ENCODE measurements at places on chromosomes 1 and 21.

- DNase-seq: peak; percentile 97
Observed at GRCh38 chr1:7650801-7651200, 120.3 kb upstream of the VAMP3 start.

DNA sequence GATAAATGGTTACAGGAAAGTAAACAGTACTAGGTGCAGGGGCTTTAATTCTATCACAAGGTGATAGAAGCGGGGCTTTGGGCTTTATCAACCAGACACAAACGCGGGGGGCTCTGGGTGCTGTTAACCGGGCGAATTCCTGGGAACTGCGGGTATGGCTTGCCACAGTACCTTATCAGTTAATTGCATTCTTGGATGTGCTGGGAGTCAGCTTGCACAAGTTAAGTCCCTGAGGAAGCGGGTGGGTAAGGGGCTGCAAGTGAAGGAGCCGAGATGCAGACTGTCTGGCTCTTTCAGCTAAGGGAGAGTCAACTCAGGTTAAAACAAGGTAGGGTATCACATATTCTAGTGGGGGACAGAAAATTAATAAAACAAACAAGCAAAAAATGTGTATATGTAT, 661 bp downstream of the GBP4 start:
- DNase-seq: no peak

DNA sequence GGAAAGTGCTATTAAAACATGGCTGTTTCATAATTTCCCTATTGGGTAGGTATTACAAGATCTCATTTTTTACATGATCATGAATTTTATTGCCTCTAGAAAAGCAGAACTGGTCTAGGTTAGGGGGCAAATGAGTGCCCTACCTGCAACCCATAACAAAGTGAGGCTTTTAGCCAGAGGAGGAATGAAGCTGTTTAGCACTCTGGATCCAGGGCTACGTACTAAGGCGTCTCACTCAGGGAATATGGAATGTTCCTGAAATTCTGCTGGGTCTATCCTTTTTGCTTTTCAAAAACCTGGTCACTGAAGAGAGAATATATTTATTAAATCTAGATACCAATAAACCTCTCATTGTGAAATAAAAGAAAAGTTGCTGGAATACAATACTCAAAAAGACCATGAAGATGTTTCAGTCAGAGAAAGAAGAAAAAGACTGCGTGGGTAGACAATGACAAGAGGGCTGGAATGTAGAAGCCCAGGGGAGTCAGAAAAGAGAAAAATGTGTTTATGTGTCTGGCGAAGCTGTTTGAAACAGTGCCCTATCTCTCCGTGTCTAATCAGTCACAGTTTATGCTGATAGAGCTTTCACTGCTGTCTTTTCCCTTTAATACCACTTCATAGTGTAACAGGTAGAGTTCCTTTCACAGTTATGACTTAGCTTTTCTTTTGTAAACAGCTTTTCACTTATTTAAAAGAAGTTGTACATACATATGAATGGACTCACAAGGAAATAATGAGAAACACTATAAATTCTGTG, 25.0 kb upstream of the SYDE2 start:
- DNase-seq: peak; percentile 58

- no peak for DNase-seq
Observed at GRCh38 chr1:159707472-159708260, 6.7 kb downstream of the CRP start.

GRCh38 chr1:87759421-87760087, 430.9 kb downstream of the LMO4 start:
- no peak for DNase-seq

- DNase-seq: peak; percentile 16
Observed at GRCh38 chr1:153771841-153772593, 3.2 kb upstream of the SLC27A3 start.

GRCh38 chr1:41863718-41864117, 55.0 kb downstream of the HIVEP3 start:
- DNase-seq: no peak

- peak; percentile 47 for DNase-seq
Observed at GRCh38 chr1:87683196-87683956, 354.7 kb downstream of the LMO4 start.

GRCh38 chr1:14113841-14114567, 414.0 kb downstream of the PRDM2 start:
- DNase-seq: peak; percentile 24

DNA sequence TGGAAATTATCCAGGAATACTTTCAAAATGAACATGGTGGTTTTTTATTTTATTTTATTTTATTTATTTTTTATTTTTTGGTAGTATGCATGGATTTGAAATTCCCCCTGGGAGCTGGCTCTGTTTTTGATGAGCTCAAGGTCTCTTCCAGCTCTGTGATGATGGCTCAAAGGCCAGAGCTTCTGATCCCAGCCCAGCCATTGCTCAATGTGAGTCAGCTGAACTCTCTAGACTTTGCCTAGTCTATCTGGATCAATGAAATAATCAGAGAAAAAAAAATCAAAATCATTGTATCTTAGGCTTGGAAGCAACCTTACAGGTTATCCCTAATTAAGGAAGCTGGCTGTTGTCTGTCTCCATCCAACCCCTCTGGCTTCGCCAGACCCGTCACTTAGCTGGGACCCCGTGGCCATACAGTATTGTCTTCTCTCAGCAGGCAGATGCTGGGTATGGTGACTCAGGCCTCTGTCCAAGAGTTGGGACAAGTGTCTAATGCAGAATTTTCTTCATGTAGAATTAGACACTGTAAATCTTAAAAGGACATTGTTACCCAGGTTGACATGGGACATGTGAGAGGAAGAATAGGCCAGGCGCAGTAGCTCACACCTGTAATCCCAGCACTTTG, 90.2 kb upstream of the LPGAT1 start:
- no peak for DNase-seq

- no peak for DNase-seq
Observed at GRCh38 chr1:185480545-185480944, 163.5 kb upstream of the IVNS1ABP start.

DNA sequence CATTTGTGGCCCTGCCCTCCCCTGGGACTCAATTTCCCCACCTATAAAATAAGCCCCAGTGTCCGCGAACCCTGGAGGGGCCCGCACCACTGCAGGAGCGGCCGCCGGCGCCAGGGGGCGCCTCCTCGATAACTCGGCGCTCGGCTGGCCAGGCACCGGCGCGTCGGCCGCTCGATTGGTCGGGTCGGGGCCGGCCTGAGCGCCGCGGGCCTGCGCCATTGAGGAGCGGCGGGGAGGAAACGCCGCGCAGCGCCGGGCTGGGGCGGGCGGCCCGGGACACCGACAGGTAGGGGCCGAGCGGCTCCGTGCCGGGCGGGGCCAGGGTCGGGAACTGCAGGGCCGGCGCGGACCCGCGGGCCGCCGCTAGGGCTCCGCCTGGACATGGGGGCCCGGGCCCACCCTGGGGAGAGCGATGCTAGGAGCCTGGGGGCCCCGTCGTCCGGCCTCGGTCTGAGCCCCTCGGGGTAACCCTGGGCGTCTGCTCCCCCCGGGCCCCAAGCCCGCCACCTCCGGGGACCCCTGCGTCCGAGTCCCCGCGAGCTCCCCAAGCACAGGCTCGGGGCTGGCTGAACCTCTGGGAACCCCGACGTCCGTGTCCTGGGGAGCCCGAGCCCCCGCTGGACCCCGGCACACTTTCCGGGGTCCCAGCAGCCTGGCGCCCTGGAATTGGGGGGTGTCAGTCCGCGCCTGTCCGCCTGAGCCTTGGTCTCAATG, at the start of gene VPS13D:
VPS13D (plus strand) TSS at position 196 of the 714 bp plus-strand sequence. CDS start 4,237 bp downstream, outside the sequence.
- peak; percentile 93 for DNase-seq

- peak; percentile 66 for DNase-seq
Observed at GRCh38 chr1:117605164-117605773, 579 bp upstream of the TENT5C start.

- DNase-seq: peak; percentile 46
Observed at GRCh38 chr1:9371391-9371935, 78.8 kb downstream of the SPSB1 start.

- no peak for DNase-seq
Observed at GRCh38 chr1:214321705-214322453, 40.9 kb downstream of the SMYD2 start.

GRCh38 chr1:161840363-161840762, 74.2 kb downstream of the ATF6 start:
- no peak for DNase-seq

DNA sequence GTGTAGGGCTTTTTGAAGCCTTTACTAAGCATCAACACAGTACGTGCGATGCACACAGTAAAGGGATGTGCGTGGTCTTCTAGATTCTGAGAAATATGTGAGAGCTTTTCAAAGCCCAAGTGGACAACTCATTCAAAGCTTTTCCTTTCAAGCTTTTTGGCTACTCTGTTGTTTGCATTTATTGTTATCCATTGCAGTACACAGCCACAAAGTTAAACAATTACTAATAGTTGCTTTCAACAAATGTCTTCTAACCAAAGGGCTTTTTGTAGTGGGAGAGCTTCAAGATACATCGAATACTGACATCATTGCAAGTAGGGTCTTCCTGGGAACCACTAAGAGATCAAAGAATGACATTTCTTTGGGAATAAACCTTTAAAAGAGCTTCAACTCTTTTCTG, 97.9 kb upstream of the ETV3 start:
- no peak for DNase-seq

DNA sequence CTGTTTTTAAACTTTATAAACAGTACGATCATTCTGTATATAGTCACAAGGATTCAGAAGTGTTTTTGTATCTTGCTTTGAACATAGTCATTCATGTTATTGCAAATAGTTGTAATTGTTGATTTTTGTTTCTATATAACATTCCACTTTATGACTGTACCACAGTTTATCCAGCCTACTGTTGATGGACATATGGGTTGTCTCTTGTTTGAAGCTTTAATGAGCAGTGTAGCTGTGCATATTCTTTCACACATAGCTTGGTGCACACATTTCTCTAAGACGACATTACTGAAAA, 6.1 kb downstream of the CD101 start:
- DNase-seq: no peak

GRCh38 chr1:50974618-50974935, 4.5 kb downstream of the CDKN2C start:
- no peak for DNase-seq

DNA sequence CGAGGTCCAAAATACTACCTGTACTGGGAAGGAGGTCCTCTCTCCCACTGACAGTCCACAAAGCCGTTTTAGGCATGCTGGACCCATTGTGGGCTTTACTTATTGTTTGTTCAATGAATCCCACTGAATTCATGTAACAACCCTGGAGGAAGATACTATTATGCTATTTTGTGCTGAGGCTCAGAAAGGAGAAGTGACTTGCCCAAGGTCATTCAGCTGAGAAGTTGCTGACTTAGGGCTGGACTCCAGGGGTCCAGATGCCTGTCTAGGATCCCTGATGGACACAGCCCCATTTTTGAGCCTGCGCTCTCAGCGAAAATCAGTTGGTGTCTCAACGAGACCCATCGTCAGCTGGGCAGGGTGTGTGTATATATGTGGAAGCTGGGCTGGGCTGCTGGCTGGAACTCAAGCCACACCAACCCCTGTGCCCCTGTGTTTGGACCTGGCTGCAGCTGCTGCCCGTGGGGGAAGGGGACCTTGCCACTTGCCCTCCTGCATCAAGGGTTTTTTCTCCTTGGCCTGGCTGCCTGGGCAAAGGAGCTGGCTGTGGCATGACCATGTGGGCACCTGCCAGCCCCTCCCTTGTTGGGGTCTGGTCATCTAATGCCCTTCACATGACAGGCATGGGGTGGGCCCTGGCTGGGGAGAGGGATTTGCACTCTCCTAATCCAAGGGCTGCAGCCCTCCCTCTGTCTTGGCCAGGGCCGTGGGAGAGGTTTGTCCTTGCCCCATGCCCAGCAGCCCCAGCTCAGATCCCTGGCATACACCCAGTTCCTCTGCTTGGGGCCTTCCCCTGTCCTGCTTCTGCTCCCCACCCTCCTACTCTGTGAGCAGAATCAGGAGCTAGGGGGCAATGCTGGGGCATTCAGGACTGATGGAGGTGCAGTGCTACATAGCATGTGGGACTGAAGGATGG, 15.0 kb downstream of the KCNQ4 start:
- DNase-seq: no peak

- no peak for DNase-seq
Observed at GRCh38 chr1:217687511-217687910, 56.4 kb downstream of the SPATA17 start.

DNA sequence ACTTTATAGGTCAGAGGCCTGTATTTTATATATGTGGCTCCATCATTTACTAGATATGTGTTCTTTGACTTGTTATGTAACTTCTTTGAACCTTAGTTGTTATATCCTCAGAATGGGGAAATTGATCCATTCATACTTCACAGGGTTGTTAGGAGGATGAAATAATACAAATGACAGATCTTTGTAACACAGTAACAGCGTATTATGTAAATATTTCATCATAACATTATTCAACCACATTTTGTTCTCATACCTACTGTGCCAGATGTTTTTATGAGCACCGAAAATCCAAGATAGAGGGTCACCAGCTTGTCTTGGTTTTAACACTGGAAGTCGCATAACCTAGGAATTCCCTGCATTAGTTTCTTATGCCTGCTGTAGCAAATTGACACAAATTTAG, 3.3 kb downstream of the SUCO start:
- no peak for DNase-seq

- no peak for DNase-seq
Observed at GRCh38 chr1:13582713-13583443, 754 bp upstream of the PDPN start.

DNA sequence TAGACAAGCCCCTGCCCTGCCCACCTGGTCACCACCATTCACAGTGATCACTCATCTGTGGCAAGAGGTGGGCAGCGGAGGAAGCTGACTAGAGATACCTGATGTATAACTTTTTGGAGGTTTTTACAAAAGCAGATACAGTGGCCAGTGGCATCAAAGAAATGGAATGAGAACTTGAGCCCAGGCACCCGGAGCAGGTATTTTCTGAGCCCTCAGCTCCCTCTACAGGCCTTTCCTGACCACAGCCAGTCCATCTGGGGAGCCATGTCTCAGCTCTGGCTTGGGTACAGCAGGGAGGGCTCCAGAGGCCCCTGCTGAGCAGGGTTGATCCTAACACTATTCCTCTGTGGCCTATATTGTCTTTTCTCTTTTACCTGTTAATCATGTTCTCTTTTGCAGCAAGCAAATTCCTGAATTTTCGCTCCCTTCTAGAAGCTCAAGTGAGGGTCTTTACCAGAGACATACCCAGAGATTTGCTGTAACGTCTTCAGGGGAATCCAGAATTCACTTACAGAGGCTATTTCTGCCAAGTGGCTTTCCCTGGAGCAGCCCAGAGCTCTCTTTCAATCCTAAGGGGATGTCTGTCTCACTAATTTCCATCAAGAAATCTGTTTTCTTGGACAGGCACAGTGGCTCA, 27.3 kb downstream of the GPR157 start:
- DNase-seq: peak; percentile 72

- DNase-seq: peak; percentile 57
Observed at GRCh38 chr1:95384567-95384966, 150.6 kb downstream of the RWDD3 start.

GRCh38 chr1:240092301-240093119, 827 bp downstream of the FMN2 start:
- DNase-seq: peak; percentile 78

GRCh38 chr1:222096476-222096772, 354.5 kb upstream of the DUSP10 start:
- no peak for DNase-seq
